ENCODE measurements at places on chromosomes 16 and 17. TPM values are rescaled to one million over a fixed set of nuclear protein-coding genes. Genes with fewer than 3 reads are reported as not detected.

KCNG4 gene
- total RNA-seq: not detected

SEZ6L2 gene
- 1.3 TPM for total RNA-seq

C17orf67 gene
- 2.5 TPM for total RNA-seq

HSD17B1 gene
- total RNA-seq: 0.76 TPM
